ENCODE measurements at places on chromosomes 7 and 10.

GRCh38 chr7:135981958-135982646 is 4.9 kb upstream of the MTPN start:
- DNase-seq = no peak

DNA sequence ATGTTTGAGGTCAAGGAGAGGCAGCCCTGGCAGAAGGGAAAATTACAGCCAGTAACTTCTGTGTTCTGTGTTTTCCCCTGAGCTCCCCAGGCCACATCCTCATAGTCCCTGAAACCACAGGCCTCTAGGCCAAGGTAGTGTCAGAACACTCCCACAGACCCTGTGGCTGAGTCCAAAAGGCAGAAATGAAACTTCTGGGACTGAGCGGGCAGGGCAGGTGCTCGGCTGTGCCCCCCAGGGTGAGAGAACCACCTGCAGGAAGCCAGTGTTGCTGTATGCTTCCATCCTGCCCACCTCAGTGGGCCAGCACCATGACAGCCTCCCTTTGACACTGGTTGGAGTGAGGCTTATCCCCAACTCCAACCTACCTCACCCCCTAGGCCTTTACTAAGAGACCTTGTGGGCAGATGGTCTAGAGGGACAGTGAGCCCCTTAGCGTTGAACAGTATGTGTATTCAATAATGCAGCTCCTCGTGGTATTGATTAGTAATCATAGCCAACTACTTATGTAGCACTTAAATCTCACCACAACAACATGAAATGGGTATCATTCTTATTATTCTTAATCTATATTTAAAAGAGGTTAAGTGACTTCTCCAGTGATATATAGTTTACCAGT is 30.3 kb downstream of the PIK3CG start:
- DNase-seq = no peak

DNA sequence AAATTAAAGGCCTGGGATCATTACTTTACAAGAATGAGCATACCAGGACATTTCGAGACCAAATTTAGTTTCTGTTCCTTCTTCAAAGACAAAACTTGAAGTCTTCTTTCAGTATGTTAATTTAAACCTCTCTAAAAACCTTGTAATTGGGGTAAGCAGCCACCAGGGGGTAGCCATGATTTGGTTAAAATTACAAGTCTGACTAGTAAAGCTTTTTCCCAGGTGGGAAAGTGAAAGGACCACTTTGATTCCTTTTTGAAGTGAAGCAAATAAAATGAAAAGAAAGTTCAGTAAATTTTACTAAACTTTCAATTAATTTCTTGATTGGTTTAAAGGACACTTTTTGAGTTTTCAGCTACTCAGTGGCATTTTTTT is 294.3 kb downstream of the BBS9 start:
- DNase-seq = no peak

DNA sequence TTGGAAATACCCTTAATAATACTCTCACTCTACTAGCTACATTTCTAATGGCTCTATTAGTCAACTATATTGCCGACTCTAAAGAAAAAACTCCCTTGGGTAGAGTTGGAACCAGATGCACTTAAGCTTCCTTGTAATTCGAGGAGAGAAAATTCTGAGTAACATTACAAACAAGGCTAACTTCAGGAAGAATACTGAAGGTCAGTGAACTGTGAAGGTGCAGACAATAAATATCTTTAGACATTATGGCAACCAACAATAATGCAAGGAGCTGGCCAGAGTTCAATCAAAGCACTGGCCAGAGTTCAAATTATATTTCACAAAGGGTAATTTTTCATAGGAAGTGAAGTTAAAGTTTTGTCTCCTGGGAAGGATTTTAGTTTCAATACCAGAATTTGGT is 40.7 kb upstream of the MRLN start:
- DNase-seq = no peak

- no peak for DNase-seq
Measured at GRCh38 chr10:71351628-71352319, 32.7 kb downstream of the SLC29A3 start.
